ENCODE measurements at places on chromosomes 2 and 18.

DNA sequence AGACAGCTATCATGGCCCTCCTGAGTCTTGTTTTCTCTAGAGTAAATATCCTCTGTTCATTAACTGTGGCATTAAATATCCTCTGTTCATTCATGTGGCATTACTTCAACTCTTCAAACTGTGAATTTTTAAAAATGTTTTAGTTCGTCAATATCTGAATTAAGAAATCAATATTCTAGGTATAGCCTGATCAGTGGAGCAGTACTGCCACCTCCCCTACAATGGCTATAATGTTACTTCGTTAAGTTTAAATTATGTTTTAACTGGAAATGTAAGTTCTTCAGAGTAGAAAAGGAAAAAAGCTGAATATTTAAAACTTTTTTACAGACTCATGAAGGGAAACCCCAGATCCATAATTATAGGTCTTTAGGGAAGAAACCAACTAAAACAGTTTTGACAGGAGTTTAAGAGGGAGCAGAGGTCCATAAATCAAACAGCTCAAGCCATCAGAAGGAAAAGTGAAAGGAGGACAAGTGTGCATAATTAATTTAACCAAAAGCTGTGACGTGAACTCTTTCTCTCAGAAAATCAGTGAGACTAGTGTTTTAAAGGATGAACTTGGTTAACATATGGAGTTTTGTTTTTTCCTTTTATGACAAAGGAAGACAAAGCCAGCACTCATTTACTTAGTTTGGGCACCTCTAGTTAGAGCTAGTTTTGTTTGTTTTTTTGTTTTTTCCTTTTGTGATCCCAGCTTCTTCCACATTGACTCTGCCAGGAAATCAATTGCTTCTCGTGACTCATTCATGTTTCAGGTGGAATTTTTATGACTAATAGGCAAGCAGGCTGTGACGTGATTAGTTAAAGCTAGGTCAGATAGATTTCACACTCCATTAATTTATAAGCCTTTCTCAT lies 44.9 kb downstream of the RBBP8 start:
- DNase-seq = no peak

DNA sequence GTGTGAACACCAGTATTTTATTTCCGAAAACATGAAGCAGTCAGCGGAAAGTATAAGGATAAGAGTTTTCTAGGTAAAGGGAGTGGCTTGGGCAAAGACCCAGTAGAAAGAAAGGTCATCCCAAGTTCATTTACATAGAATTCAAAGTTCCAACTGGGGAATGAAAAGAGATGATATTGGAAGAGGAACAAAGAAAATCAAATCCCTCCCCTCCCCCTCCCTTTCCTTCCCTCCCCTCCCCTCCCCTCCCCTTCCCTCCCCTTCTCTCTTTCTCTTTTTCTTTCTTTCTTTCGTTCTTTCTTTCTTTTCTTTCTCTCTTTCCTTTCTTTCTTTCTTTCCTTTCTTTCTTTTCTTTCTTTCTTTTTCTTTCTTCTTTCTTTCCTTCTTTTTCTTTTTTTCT lies 675.7 kb upstream of the NRXN1 start:
- no peak for DNase-seq

DNA sequence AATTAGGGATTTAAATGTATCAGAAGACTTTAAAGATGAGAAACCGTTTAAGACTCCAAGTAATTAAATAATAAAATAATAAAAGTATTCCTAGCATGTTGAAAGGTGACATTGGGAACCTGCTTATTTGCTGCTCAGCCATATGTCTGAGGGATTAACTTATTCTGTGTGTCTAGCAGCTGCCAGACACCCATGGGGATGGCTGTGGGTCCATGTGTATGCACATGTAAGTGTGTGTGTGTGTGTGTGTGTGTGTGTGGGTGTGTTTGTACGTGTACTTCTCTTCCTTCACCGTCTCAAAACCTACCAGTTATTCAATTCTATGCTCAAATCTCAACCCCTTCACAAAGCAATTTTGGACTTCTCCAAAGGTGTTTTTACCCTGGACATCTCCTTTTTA lies 124.5 kb downstream of the SETBP1 start:
- DNase-seq = no peak

DNA sequence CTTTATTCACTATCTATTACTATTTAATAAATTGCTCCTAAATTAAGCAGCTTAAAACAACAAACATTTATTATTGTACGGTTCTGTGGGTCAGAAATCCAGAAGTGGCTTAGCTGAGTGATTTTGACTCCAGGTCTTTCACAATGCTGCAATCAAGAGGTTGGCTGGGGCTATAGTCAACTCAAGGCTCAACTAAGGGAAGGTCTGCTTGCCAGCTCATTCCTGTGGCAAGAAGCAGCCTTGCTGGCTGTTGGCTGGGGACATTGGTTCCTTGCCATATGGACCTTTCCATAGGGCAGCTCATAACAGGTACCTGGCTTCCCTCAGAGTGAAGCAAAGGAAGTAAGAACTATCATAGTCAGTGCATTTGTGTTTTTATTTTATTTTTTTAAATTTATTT lies 5.0 kb upstream of the MRPL19 start:
- no peak for DNase-seq

DNA sequence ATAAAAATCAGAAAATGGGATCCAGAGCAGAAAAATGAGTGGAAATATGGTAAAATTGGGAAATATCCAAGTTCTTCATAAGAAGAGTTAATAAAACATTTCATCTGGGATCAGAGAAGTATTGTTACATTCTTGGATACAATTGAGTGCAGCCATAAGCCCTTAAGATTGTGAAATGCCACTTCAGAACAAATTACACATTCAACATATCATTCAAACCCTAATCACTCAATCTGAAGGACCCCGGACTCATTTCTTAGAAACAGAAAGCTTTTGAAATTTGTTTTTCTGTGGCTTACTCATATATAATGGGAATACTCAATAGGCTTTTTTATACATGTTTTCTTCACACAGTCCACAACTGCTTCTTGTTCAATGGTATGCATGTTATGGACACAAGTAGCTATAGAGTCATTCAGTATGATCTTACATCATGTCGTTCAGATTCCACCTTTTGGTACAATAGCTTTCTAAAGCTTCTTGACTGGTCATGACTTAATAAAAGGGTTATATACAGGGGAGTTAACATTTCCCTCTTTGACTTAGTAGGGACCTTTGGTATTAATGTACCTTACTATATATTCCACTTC lies 39.9 kb downstream of the SCN7A start:
- DNase-seq = no peak

DNA sequence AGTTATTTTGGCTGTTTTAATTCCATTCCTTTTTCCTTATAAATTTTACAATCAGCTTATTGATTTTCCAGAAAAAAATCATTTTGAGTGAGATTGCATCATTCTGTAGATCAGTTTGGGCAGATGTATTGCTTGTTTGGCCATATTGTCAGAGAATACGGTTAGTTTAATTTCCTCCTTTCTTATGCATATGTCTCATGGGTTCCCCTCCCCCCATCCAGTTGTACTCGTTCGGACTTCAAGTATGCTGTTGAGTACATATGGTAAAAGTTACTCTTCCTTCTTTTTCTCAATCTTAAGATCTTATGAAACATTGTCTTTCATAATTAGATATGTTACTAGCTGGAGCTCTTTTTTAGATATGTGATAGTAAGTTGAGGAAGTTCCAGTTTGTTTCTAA lies 131.2 kb upstream of the TTC27 start:
- no peak for DNase-seq

DNA sequence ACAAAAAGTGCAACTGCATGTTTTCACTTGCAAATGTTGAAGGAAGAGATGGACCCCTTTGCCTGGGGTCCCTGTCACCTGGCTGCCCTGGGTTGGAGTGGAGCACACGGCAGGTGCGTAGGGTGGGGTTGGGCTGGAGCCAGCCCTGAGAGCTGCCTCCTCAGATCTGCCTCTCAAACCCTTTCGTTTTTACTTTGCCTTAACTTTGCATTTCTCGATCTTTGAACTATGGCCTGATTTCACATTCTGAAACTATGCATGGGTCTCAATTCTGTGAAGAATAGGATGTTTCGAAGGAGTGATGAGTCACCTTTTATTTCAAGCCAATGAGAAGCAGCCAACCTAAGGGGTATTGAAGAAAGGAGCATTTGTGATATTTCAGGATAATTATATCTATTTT lies 132.8 kb downstream of the ACOXL start:
- DNase-seq = no peak

DNA sequence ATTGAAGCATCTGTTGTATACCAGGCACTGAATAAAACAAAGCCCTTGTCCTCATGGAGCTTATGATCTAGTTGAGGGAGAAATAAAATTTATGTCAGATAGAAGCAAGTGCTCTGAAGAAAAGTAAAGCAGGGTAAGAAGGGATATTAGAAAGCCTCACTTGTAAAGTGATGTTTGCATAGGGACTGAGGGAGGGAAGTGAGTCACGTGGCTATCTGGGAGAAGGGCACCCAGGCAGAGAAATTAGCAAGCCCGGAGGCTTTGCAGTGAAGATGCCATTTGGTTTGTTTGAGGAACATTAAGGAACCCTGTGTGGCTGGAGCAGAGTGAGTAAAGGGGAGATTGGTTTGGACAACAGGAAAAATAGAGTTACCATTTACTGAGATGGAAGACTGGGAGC lies 52.1 kb downstream of the RBBP8 start:
- DNase-seq = no peak

DNA sequence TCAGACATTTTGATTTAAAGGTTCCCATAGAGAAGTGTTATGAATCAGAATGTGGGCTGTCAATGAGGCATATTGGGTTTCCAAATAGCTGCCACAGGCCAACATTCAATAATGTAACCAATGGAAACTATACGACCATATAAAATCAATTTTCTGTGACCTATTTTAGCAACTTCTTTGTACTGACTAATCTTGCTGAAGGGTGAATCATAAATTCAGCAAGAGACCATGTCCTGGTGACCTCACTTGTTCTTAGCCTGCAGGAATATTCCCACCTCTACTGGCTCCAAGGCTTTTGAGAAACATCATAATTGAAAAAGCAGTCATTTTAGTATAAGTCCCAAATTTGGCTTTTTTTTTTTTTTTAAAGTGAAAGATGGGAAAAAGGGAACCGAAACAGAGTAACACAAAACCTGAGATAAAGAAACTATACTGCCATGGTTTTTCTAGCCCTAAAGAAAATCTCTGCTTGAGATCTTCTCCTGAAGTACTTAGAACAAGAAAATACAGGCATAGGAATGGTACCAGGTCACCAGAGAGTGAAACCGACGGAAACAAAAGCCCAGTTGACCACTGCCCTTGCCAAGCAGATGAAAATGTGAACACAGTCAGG lies 32.1 kb downstream of the PLEKHM3 start:
- DNase-seq = no peak

DNA sequence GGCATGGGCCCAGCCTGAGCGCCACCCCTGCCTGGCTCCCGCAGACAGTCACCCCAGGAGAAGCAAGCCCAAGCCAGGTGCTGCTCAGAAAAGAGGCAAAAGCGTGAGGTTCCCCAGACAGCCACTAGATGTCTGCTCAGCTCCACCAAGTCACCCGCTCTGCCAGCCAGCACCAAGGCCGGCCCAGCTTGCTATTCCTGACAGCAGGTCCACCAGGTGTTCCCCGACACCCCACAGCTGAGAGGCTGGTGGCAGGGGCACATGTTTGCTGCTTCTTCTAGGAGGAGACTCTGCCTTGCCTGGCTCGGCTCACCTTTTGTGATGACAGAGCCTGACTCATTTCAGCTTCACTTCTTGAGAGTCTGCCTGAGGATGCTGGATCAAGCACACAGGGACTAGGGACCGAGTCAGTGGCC lies 206.7 kb downstream of the MGAT5 start:
- DNase-seq = peak; percentile 25

DNA sequence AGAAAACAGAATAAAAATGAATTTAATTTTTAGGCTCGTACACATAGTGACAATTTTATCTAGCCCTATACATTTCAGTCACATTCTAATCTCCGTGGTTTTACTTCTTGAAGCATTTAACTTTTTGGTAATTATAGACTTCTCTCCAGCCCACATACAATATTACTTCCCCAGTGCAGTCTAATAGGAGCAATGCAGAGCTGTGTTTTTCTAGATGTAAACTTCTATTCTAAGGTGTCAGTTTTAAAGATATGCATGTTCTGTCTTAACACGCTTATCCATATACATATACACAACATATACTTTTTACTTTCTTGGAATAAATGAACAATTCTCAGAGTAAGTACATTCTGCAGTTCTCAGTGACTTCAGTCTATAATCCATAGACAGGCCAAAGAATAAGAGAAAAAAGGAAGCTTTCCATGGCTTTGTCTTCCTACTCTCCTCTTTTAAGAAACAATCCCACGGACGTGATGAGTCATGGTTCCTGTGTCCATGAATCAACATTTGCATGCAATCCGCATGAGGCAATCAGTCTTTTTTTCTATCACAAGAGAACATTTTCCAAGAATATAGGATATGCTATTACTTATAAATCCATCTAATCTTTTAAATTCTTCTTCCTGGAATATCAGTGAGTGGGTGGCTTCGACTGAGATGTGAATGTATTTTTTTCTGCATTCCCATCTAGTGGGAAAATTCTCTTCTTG lies 42.8 kb downstream of the CCDC102B start:
- no peak for DNase-seq

DNA sequence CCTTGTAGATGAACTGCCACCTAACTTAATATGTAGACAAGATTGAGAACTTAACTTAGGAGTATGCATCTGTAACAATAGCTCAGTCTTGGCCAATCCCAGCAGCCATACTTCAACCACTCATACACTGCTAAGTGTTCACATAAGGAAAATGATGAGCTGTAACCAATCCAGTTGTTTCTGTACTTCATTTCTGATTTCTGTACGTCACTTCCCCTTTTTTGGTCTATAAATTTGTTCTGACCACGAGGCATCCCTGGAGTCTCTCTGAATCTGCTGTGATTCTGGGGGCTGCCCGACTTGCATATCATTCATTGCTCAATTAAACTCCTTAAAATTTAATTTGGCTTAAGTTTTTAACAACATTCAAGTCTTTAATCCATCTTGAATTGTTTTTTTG lies 6.4 kb downstream of the SH3YL1 start:
- no peak for DNase-seq

DNA sequence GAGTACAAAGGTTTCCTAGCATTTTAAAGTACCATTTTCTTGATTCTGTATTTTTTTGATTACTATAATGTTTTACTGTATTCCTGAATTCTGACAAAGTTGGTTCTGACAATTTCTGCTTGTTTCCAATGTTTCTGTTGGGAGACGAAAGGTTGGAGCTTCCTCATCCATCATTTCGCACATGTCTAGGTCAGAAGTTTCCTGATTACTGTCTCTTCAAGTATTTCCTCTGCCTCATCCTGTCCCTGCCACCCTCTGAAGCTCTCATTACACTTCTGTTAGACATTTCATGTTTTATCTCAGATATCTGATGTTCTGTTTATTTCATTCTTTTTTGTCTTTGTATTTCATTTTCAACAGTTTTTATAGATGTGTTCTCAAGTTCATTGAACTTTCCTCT lies 895.8 kb downstream of the TSN start:
- no peak for DNase-seq

DNA sequence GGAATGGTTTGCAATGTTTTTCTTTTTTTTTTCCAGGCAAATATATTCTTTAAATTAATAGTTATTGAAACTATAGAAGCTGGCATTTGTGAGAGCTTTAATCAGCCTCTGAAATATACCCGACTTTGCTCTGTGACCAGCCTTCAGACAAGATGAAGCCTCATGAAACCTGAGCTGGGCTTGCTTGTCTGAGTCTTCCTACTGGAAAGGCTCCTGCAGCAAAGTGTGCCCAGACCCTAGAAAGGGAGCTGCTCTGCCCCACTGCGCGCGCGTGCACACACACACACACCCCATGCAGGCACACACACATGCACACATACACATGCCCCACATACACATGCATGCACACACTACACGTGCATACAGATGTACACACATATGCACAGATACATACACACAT lies 203.3 kb upstream of the NT5C1B start:
- no peak for DNase-seq

- no peak for DNase-seq
These were observed 31.4 kb downstream of the IL18R1 start for GRCh38 chr2:102386867-102387541.

- peak; percentile 69 for DNase-seq
These were observed 7.0 kb downstream of the LPIN1 start for GRCh38 chr2:11753452-11753885.

Measured in GDM1 (cell line).